ENCODE measurements at places on chromosomes 4 and X. TPM values are rescaled to one million over a fixed set of nuclear protein-coding genes. Genes with fewer than 3 reads are reported as not detected.

ATP1B4 gene
- not detected for total RNA-seq

SH2D1A gene
- total RNA-seq, result 0.70 TPM

RIPPLY1 gene
- total RNA-seq, result 0.75 TPM

MAPK10 gene
- total RNA-seq, result 2.4 TPM

RPS6KA6 gene
- 0.58 TPM for total RNA-seq

GPRASP1 gene
- 1.4 TPM for total RNA-seq

HERC5 gene
- 1.4 TPM for total RNA-seq

HEPH gene
- total RNA-seq, result 1.5 TPM

ATP6AP1 gene
- 26.2 TPM for total RNA-seq

PLS3 gene
- 68.7 TPM for total RNA-seq

UNC5C gene
- 0.86 TPM for total RNA-seq

ZCCHC18 gene
- total RNA-seq, result not detected

MAOA gene
- total RNA-seq, result 158 TPM

CXCL9 gene
- total RNA-seq, result 0.10 TPM

TREX2 gene
- 0.23 TPM for total RNA-seq

LRIT3 gene
- total RNA-seq, result 0.08 TPM
